ENCODE measurements at places on chromosomes 1 and 21. TPM values are rescaled to one million over a fixed set of nuclear protein-coding genes. Genes with fewer than 3 reads are reported as not detected.

DNA sequence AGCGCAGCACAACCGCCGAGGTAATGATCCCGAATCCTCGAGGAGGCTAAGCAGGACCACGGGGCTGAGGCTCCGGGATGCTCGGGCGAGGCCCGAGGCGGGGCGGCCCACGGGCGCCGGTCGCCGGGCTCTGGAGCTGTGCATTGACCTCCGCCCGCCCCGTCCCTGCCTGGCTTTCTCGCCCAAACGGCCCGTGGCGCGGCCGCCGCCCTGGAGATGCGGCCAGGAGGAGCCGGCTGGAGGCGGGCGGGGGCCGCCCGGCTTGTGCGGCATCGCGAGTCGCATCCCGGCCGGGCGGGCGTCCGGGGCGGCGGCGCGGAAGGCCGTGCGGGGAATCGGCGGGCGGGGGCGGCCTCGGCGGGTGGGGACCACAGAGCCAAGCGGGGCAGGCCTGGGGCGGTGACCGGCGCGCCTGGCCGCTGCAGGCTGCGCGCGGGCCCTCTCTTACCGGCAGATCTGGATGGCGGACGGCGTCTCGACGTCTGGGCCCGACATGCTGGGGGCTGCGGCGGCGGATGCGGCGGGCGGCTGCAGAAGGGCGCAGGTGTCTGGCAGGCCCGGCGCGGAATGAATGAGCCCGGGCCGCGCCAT, 663 bp downstream of the ACOT7 start:
- no peak for DNase-seq

GRCh38 chr1:9248341-9249262, 14.0 kb downstream of the H6PD start:
- no peak for DNase-seq

The VANGL2 gene
- total RNA-seq = 0.10 TPM

- no peak for DNase-seq
These were observed 1.7 kb downstream of the KIAA2013 start for GRCh38 chr1:11924334-11925195.

DNA sequence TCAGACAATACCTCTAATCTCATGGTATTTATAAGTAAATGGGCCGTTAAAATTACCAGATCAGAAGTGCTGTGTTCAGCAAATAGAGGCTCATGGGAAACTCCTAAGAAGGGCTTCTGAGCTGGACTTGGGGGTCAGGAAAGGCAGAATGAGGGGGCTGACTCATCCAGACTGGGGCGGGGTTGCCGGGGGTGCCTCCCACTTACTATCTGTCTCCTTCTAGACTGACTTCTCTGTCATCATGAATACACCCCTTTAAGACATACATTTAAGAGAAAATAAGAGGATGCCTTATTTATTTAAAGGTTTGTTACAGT, 96.0 kb upstream of the ERRFI1 start:
- no peak for DNase-seq

The TCP10L gene
- 0.91 TPM for total RNA-seq

The RORC gene
- total RNA-seq = not detected
